H7 (cell line): ENCODE measurements at places on chromosomes 12 and 14. TPM values are rescaled to one million over a fixed set of nuclear protein-coding genes. Genes with fewer than 3 reads are reported as not detected.

Gene SAMD15
- 0.48 TPM in 1 of 2 replicates, not detected in the other for total RNA-seq

Gene LRRC43
- total RNA-seq = 0.22 TPM in 1 of 2 replicates, not detected in the other

Gene FZD10
- 14.1 and 20.2 TPM in 2 replicates for total RNA-seq

Gene RNASE3
- not detected in 2 replicates for total RNA-seq

Gene CD9
- total RNA-seq = 266 and 274 TPM in 2 replicates

Gene BATF
- not detected in 2 replicates for total RNA-seq
